Activated naive CD8-positive, alpha-beta T cell treated with anti-CD3 and anti-CD28 coated beads, Interleukin-2, amount 50 U/mL, for 24 hours (primary cell): ENCODE measurements at places on chromosomes 6 and 20.

DNA sequence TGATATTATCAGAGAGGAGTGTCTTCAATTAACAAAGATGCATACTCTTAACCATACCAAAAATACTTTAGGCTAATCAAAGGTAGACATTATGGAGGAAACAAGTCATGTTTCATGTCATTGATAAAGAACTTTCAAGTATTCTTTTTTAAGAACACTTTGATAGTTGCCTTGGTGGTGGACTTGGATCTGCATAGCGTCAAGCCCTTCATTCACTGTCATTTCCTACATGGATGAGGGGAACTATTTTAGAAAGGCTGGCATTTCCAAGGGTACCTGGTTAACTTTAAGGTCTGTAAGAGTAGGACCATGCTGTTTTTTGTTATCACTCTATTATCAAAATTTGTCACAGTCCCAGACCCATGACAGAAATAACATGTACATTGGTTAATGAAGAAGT is 622.5 kb downstream of the PKHD1 start:
- DNase-seq = no peak

- DNase-seq = no peak
Observed at GRCh38 chr6:116191881-116192280, 62.0 kb downstream of the TSPYL4 start.

DNA sequence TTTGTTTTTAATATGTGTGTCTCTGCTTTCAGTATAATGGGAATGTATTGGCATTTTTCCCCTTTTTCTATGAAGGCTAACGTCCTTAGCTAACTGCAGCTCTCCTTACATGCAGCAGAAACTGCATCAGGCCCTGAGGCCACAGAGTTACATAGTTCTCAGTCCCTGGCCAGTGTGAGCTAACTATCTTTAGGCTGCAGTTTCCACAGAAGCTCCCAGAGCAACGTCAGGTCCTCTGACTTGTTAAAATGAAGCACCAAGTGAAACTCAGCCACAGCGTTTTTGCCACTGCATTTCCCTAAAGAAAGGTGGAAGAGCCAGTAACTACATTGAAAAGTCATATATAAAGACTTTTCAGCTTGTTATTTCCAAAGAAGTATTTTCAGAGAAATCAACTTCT is 244.7 kb downstream of the CBLN4 start:
- DNase-seq = no peak

GRCh38 chr6:5205035-5205507 is 55.7 kb downstream of the LYRM4 start:
- no peak for DNase-seq

- DNase-seq = no peak
Observed at GRCh38 chr6:157246048-157246630, 77.2 kb downstream of the TMEM242 start.

GRCh38 chr6:81169166-81169565 is 583.3 kb downstream of the TENT5A start:
- no peak for DNase-seq

DNA sequence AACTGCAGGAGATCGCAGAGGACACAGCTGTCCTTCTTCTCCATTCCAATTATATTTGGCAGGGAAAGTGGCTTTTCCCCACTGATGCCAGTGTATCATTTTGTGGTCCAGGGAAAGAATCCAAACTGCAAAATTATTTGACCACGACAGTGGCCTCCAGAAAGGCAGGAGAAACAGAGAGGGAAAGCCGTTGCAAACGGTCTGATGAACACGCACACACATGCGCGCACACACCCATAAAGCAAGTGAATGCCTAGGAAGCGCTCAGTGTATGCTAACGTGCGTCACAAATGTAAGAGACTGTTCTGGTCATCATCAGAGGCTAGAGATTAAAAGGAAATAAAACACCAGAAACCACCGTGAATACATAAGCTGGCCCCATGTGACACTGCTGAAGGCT is 54.0 kb downstream of the NPEPL1 start:
- no peak for DNase-seq

- DNase-seq = no peak
Observed at GRCh38 chr6:102356170-102356569, 962.7 kb downstream of the GRIK2 start.

- no peak for DNase-seq
Observed at GRCh38 chr6:144360401-144360800, 75.3 kb downstream of the UTRN start.

- DNase-seq = no peak
Observed at GRCh38 chr20:7057611-7058010, 290.1 kb downstream of the BMP2 start.

GRCh38 chr6:39638126-39638822 is 86.9 kb downstream of the KIF6 start:
- DNase-seq = no peak

- DNase-seq = no peak
Observed at GRCh38 chr6:86285876-86286275, 643.2 kb upstream of the SYNCRIP start.

GRCh38 chr6:82712389-82712788 is 348.8 kb downstream of the TPBG start:
- no peak for DNase-seq

DNA sequence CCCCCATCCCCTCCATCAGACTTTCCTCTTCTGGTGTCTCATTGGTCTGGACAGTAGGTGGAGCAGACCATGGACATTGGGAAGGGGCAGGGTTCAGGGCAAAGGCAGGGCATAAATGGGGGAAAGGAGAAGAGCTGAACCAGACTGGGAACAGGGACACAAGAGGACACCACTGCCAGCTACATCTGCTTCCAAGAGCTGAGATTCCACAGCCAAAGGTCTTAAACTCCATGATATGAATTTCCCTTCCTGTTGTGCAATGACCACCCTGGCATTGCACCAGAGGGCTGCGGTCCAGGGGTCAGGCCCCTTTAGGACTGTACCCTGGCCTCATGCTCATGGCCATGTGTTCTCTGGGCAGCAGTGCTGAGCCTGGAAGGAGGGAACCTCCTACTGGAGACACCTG is 137.9 kb downstream of the MAFB start:
- DNase-seq = no peak

- DNase-seq = no peak
Observed at GRCh38 chr20:8320306-8320705, 188.2 kb downstream of the PLCB1 start.

- no peak for DNase-seq
Observed at GRCh38 chr6:33324125-33324524, 6.6 kb upstream of the ZBTB22 start.

DNA sequence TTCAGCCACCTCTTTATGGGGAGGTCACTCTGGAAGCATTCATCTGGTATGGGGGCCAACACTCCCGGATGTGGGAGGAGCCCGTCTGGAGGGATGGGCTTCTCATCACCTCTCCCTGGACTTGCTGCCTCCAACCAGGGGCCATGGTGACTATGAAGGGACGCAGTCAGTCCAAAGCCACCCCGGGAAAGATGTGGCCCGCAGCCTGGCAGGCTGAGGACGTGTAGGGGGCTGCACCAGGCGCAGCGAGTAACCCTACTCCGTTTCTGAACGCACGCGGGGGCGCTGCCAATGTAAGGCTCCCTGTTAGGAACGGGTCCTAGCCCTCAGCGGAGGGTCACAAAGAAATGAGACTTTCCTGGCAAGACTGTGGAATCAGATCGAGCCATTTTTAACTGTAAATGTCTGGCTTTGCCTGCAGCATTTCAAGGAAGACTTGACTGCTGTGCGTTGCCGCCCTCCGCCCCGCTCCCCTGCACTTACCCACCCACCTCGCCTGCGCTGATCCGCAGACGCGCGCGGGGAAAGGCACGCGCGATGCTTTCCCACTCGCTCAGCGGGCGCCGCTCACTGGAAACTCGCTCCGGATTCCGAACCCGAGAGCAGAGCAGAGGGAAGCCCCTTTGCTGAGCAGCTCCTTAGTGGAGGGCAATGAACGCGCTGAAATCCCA is 55.1 kb downstream of the IL20RA start:
- no peak for DNase-seq

GRCh38 chr20:9093218-9093957 is 24.5 kb downstream of the PLCB4 start:
- no peak for DNase-seq

DNA sequence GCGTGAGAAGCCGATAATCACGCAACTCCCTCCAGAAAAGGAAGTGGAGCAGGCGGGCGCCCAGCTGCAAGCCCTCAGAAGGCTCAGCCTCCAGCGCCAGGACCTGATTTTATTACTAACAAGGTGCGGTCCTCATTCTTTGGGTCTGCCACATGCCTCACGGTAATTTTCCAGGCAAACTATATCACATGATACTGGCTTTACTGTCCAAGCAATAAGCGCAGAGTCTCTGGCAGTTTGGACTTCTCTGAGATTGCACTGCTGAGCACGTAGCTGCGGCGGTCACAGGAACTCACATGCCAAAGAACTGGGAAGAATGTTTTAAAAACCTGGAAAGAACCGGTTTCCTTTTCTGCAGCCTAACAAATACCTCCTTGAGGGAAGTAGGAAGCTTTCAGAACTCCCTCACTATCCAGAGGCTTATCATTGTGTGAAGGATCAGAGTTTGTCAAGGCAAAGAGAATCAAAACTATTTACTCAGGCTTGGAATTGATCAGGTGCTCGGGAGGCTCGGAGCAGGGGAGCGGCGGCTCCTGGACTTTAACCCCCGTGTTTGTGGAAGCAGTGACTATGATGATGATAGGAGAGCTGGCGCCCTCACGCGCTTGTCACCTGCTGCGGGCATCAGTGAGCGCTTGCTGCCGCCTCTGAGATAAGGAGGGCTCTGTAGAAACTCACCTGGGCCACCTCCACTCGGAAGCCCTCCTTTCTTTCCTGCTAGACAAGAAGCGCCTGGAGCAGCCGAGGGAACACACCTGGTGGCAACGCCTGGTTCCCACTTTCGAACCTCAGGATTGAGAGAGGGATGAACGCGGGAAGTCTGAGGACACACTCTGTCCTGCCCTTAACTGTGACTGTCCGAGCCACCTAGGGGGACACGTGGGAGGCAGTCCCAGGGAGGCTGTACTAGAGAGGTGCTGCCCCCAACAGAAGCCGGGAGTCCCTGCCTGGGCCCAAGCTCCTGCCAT is 27.2 kb upstream of the SYNJ2 start:
- no peak for DNase-seq

- DNase-seq = no peak
Observed at GRCh38 chr6:143158113-143158581, 97.5 kb downstream of the AIG1 start.

DNA sequence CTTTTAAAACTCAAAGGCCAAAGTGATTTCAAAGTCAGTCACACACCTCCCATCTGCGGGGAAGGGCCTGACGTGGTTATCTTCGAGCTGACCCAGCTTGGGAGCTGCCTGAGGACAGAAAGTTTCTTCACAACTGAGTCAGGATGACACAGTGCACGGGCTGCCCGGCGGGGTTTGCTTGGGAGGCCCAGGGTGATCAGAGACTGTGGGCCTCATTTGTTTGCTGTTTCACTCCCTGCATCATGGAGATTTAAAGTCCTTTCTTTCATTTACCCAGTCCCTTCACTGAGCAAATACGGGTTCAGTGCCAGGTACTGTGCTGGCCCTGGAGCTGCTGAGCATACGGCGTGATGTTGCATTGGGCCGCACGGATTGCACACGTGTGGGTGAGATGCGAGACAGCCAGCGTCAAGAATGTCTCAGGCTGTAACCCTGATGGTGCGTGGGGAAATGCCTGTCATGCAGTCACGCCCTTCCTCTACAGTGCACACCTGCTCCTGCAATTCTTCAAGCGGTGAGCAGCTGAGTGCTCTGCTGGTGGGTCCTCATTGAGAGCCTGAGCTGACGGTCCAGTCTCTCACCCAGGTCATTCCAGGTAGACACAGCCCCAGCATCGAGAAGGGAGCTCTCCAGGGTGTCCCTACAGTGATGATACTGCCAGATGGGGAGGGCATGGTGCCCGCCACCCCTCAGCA is 82.7 kb upstream of the PMEPA1 start:
- DNase-seq = no peak

- DNase-seq = no peak
Observed at GRCh38 chr6:112298021-112298745, 43.8 kb upstream of the LAMA4 start.

GRCh38 chr20:48626226-48626937 is 201.4 kb downstream of the PREX1 start:
- DNase-seq = peak; percentile 14

GRCh38 chr6:3905945-3906845 is 57.0 kb downstream of the FAM50B start:
- no peak for DNase-seq

DNA sequence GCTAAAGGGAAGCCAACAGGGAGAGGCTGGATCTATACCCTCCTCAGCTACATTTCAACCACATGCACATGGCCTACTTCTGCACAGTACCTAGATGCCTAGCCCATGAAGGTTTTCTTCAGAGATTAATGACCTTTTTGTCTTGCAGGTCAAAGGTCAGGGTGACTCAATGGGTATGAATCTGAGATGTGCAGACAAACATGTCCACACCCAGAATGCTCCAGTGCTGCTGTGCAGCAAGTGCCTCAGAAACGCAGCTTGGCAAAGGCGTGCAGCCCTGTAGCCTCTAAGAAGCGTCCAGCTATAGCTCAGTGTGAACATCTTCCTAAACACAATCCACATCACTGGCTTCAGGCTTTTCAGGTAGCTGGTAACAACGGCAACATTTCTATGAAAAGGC is 24.4 kb downstream of the MAP1LC3A start:
- DNase-seq = no peak

- no peak for DNase-seq
Observed at GRCh38 chr6:98514796-98515195, 319.6 kb upstream of the POU3F2 start.

DNA sequence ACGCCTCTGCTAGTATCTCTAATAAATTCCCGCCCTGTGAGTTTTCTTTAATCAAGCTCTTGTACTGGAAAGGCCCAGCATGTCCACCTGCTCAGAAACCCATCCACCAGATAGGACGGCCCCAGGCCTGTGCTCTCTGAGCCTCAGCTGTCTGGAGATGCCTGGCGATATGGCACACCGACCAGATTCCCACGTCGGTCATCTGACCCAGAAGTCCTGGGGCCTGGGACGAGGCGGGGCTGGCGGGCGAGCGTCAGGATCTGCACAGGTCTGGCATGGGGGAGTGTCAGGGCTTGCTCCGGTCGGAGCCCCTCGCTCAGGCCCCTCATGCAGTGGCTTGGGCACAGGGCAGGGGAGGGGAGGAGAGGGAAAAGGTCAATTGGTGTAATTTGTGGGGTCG is 10.2 kb downstream of the RNASET2 start:
- DNase-seq = no peak

DNA sequence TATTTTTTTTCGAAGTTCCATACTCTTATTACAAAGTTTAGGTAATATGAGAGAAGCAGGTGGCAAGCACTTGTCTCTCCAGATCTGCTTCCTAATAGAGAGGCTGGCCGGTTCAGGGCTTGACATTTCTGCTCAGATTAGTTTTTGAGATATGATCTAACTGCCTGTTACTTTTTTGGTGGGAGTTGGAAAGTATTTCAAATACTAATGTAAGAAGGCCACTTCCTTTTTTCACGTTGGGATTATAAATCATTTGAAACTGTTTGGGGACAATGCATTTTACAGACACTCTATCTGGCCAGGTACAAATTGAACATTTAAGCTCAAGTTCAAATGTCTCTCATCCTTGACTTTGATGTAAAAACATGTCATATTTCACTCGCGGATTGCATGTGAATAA is 222.1 kb upstream of the SULF2 start:
- no peak for DNase-seq

DNA sequence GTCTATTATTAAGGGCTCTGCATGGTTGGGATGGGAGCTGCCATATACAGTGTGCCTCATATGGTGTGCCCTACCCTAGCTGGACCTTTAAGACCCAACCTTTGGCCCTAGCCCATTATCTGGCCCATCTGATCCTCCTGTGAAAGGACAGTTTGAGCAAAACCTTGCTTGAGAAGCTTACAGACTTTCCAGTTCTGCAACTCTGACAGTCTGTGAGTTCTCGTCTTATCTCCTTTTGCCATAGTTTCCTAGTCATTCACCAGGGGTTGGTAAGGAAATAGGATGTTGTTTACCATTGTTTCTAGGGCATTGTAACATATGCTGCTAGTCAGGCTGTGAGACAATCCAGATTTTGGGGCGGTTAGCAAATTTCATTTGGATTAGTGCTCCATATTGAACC is 17.2 kb downstream of the CTNNBL1 start:
- no peak for DNase-seq
